ENCODE measurements at places on chromosomes 11 and 22.
A peak's percentile ranks its signal among the peaks of the same experiment; 100 is the strongest.

DNA sequence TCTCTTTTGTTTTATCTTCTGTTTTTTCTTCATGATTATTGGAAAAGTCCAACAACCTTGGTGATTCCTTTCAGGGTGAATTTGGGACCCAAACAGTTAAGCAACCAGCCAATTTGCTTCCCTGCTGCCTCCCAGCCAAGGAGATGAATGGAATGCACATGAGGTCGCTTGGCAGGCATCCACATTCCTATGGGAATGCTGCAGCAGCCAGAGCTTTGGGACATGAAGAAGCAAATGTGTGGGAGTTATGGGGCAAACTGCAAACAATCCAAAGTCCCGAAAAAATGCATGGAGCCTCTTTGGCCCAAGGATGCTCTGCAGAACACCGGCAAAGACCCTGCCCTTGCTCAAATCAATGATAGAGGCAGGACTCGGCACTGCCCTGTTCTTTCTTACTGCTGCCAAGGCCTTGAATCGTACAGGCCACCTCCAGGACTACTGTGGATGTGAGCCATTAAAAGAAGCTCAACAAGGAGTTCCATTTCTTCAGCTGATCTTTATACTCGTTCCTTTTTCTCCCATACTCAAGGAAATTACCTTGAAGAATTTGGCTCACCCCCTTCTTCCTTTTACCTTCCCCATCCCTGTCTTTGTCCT, 117.3 kb upstream of the TEAD1 start:
- DNase-seq, result no peak

GRCh38 chr11:66694732-66695207, 17.1 kb upstream of the RBM4B start:
- DNase-seq, result peak; percentile 84

DNA sequence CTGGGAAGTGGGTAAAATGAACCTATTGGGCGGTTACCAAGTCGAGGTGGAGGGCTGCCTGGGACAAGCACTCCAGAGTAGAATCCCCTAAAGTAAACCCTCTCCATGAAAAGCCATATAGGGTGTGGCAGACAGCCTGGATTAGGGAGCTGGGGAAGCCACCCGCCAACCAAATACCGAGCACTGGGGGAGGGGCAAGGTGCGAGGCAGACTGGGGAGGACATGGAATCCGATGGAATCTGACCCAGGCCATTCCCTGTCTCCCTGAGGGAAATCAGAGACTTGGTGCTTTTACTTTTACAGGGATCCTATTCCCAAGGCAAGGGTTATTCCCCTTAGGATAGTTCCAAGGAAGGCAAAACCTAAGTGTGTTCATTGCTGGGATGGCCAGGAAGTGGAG, 130.9 kb upstream of the HSD17B12 start:
- no peak for DNase-seq

- no peak for DNase-seq
These were observed 152.4 kb upstream of the ZC3H12C start for GRCh38 chr11:109940816-109941215.

DNA sequence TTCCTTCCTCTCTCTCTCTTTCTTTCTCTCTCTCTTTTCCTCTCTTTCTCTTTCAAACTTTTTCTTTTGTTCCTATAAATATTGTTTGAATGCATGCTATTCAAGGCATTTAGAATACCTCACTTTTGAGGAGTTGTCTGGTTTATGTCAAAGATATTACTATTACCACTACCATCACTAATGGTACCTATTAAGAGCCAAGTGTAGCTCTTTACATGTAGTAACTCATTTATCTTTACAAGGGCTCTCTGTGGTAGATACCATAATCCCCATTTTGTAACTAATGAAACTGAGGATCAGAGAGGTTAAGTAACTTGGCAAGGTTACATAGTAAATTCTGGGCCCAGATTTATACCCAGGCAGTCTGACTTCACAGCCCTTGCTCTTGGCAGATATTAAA, 116.0 kb downstream of the CSTPP1 start:
- DNase-seq, result no peak

- no peak for DNase-seq
These were observed 11.5 kb downstream of the TNKS1BP1 start for GRCh38 chr11:57313071-57313787.

- peak; percentile 57 for DNase-seq
These were observed 13.8 kb upstream of the SLC39A13 start for GRCh38 chr11:47394322-47395222.

DNA sequence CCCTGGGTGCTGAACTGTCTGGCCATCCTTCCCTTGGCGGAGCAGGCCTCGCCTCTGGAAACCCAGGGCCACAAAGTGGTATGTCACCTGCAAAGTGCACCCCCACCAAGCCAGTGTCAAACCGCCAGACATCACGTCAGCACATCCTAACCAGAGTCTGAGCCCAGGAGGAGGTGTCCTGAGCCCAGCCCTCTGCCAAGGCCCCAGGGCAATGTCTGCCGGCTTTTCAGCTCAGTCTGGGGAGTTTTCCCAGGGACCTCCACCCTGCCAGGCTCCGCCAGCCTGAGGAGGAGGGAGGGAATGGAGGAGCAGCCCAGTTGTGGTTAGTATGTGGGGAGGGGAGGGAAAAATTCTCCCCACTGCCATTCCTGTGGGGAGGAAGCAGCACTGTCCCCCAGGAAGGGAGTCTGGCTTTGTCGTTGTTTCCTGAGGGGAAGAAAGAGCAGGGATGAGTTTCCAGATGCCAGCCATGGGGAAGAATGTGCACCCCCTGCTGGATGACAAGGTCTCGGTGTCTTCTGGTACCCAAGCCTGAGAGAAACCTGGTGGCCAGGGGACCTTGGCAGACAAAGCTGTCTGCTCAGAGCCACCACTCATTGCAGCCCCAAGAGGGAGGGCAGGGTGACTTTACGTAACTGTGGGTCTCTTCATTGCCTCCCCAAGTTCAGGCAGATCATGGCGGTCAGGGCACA, 81.4 kb upstream of the CD82 start:
- DNase-seq, result no peak

- DNase-seq, result no peak
These were observed 86.1 kb downstream of the TRIM44 start for GRCh38 chr11:35748644-35749043.

GRCh38 chr11:19673924-19674729, 38.5 kb upstream of the NAV2 start:
- DNase-seq, result no peak

DNA sequence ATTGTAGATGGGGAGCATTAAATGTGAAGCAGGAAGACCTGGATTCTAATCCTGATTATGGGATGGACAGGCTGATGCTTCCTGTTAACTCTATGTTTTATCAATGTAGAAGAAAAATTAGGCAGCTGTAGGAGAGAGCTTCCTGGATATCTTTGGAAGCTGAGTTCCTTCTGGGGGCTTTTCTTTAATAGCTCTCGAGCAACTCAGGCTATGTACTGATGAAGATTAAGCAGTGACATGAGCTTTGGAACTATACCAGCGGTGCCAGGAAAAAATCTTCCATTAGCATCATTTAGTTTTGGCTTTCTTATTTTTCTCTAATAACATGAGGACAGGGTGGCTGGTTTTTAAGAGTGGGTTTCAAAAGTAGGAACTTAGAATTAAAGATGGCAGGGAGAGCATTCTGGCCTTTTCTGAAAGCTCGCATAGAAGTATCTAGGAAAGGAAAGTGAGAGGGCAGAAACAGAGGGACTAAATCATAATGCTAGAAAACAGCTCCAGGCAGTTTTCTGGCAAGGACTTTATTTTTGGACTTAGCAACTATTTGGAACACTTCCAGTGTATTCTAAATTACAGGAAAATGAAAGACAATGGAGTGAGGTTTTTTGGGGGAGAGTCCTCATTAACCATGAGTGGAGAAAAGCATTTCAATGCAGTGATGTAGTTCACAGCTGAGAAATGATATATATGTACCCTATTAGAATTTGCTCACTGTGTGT, 69.2 kb upstream of the RRM1 start:
- DNase-seq, result no peak

GRCh38 chr22:26617271-26618199, at the start of gene CRYBB1:
Gene CRYBB1, minus strand, starts transcription at chr22:26618027. Its CDS starts 1,708 bp downstream, at chr22:26616319.
- peak; percentile 56 for DNase-seq

GRCh38 chr22:46539169-46539568, 1.7 kb upstream of the CELSR1 start:
- no peak for DNase-seq

DNA sequence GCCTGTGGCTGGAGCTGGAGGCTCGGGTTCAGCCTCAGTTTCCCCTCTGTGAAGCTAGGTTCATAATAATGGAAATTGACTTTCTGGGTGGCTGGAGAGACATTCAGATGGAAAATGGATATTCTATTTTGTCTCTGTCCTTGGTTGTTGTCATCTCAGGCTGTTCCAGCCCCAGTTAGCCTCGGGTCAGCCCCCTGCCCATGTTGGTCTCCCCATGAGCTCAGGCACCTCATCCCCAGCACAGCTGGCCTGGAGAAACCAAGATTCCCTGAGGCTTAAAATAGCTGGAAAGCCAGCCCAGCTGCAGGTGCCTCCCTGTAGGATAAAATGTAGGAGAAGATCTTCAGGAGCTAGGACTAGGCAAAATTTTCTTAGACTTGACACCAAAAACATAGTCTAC, 129.5 kb downstream of the MED15 start:
- no peak for DNase-seq

DNA sequence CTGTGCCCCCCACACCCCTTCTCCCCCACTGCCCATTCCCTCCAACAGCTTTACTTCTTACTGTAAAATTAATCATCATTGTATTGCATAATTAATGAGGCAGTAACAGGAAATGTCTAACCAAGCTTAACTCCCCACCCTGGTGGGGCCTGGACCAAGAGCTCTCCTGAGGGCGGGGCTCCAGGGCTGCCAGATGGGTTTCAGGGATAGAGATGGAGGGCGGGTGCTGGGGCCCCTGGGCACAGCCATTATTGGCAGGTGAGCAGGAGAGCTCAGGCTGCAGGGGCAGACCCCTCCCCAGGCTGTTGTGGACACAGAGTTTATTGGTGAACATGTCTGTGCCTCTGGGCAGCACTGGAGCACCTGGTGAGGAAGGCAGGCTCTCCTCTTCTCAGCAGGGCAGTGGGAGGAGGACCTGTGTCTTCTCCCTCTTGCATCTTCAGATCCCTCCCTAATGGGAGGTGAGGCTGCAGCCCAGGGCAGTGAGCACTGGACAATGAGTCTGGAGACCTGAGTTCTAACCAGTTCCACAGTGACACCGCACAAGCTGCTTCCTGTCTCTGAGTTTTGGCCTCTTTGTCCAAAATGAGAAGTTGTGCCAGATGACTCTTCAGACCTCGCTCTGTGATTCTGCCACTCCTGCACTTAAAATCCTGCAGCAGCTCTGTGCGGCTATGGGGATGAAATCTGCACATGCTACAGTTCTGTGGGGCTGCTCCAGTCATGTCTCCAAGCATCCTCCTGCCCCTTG, 233.3 kb downstream of the CEP164 start:
- no peak for DNase-seq

- no peak for DNase-seq
These were observed 82.8 kb downstream of the SPATA19 start for GRCh38 chr11:133762538-133762937.

GRCh38 chr11:17719938-17720795, 796 bp downstream of the MYOD1 start:
- no peak for DNase-seq

DNA sequence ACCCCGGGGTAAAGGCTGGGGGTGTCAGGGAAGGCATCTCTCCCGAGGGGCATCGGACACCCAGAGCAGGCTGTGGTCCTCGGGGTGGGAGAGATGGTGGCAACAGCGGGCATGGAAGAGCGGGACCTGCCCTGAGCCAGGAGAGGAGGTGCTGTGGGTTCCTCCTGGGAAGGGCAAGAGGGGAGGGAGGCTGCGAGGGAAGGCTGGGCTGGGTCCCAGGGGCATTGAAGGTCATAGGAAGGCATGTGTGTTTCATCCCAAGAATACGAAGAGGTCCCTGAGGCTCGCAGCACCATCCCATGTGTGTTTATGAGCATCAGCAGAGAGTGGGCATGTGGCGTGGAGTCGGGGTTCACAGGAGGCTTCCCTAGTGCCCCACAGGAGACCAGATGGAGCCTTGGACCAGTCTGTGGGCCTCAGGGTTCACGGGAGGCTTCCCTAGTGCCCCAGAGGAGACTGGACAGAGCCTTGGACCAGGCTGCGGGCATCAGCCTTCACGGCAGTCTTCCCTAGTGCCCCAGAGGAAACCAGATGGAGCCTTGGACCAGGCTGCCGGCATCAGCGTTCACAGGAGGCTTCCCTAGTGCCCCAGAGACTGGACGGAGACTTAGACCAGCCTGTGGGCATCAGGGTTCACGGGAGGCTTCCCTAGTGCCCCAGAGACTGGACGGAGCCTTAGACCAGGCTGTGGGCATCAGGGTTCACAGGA, 420.6 kb downstream of the BRD1 start:
- DNase-seq, result no peak

GRCh38 chr22:47457021-47457420, 694.6 kb downstream of the TBC1D22A start:
- no peak for DNase-seq

DNA sequence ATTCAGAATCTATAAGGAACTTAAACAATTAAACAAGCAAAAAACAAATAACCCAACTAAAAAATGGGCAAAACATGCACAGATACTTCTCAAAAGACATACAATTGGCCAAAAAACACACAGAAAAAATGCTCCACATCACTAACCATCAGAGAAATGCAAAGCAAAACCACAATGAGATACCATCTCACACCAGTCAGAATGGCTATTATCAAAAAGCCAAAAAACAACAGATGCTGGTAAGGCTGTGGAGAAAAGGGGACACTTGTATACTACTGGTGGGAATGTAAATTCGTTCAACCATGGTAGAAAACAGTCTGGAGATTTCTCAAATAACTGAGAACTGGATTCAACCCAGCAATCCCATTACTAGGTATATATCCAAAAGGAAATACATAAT, 24.8 kb downstream of the ENTHD1 start:
- DNase-seq, result no peak

DNA sequence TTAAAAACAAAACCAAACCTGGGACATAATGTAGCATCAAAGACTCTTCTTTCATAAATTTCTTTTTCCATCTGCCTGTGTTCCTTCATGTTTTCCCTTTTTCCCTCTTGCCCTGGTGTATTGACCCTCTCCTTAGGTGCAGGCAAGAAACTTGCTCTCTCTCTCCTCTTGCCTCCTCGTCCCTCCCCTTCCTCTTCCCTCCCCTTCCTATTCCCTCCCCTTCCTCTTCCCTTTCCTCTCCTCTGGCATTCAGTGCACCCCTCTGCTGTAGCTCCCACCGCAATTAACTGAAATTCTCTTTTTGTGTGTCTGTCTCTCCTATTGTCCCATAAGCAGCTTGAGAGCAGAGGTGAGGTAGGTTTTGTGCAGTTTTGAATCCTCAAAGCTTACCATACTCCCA, 49.9 kb downstream of the CSF2RB start:
- no peak for DNase-seq

GRCh38 chr11:37995886-37996285, 1397.8 kb upstream of the RAG2 start:
- no peak for DNase-seq

Data from KG1 (cell line).